NCI-H748 treated with DMSO at 0.1 percent for 48 hours (cell line): ENCODE measurements at places on chromosomes 5 and 9.

DNA sequence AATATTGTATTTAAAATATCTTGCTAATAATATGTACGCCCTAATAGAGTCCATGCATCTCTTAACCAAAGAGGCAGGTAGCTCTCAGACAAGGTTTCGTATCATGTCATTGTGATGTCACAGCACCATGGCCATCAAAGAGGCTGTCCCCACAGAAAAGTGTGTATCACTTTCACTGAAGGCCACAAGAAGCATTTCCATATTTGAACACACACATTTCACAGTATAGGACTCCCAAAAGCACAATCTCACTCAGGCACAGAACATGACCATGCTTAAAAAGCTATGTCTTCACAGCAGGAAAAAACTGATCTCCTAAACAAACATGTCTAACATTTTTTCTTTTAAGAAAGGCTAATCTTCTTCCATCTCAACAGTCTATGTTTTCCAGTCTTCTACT lies 133.8 kb downstream of the DENND1A start:
- DNase-seq: no peak

- no peak for DNase-seq
Measured at GRCh38 chr9:112041536-112042243, 133.4 kb downstream of the SUSD1 start.

DNA sequence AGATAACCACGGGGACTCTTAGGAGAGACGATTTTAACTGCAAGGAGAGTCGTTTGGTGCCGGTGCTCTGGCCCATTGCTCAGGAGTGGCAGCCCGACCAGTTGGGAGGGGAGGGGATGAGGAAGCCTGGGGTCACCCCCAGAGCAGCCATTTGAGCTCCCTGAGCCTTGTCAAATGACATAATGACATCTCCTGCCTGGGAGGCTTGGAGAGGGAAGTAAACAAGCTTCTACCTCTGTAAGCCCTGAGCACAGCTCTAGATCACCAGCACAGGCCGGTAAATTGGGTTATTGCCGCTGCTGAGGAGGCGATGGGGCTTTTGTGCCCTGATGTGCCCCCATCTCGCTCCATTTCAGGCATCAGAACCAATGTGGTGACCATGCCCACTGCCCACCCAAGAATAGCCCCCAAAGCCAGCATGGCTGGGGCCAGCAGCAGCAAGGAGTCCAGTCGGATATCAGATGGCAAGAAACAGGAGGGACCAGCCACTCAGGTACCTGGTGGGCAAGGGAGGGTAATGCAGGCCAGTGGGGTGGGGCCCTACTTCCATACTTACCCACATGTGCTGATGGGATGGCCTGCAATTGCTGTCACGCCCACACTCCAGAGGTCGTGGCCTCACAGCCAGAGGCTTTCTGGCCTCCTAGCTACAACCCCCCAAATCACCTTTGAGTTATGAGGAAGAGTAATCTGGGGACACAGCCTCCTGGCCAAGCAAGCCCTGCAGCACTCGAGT lies 23.0 kb downstream of the CD74 start:
- no peak for DNase-seq

GRCh38 chr9:111759762-111760639 lies 34.7 kb downstream of the SHOC1 start:
- DNase-seq: peak; percentile 77
